Fibroblast of skin of left biceps (primary cell): ENCODE measurements at places on chromosomes 5 and 9.

DNA sequence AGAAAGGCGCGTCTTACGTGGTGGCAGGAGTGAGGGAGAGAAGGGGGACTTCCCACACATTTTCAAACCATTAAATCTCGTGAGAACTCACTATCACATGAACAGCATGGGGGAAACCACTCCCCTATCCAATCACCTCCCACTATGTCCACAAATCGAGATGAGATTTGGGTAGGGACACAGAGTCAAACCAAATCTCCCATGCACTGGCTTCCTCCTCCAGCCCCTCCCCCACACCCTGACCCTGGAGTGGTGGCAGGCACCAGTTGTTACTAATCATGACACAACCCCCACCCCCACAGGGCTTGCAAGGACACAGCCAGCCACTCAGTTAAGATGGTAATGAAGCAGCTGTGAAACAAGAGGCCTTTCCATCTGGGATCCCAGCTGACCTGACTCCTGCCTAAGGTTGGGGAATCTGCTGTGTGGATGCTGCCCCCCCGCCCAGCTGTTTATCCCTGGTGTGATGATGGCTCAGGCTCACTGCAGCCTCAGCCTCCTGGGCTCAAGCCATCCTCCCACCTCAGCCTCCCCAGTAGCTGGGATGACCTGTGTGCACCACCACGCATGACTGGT lies 57.1 kb upstream of the FUBP3 start:
- DNase-seq = no peak

- DNase-seq = no peak
Measured at GRCh38 chr5:95822043-95822541, 434 bp downstream of the GLRX start.

GRCh38 chr5:120103495-120103894 lies 360.6 kb upstream of the PRR16 start:
- DNase-seq = no peak

DNA sequence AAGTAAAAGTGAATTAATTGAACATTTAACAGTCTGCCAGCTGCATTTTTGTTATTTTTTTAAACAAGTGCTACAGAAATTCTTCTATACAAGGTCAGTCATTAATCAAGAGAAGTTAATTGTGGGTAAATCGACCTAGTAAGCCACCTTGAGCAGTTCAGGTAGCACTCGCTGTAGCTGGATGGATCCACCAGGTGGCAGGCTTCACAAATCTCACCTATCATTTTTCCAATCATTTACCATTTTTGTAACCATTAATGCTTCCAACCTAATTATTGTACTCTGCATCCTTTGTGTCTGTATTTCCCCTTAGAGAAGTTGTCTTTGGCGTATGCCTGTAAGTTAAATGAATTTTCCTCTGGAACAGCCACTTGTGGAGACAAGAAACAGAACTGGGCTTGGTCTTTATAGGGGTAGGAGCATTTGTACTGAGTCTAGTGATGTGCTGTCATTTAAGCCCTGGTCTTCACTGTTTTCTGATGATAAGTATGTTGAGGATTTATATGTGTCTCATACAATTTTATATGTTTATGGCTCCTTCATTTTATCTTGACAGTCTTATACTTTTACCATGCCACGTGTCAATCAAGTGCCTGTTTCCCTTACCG lies 39.5 kb downstream of the CD180 start:
- no peak for DNase-seq

GRCh38 chr5:124678922-124679519 lies 67.4 kb downstream of the ZNF608 start:
- no peak for DNase-seq

DNA sequence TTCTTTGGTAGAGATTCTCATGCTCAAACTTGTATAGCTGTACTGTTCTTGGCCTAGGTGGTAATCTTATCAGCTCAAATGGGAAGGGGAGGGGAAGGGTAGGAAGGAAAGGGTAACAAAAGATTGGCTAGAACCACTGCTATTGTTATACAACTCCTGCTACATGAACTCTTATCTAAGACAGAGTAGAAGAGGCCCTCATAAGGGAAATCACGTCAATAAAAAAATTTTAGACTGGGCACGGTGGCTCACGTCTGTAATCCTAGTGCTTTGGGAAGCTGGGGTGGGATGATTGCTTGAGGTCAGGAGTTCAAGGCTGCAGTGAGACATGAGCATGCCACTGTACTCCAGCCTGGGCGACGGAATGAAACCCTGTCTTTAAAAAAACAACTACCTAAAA lies 15.9 kb downstream of the STOM start:
- no peak for DNase-seq

DNA sequence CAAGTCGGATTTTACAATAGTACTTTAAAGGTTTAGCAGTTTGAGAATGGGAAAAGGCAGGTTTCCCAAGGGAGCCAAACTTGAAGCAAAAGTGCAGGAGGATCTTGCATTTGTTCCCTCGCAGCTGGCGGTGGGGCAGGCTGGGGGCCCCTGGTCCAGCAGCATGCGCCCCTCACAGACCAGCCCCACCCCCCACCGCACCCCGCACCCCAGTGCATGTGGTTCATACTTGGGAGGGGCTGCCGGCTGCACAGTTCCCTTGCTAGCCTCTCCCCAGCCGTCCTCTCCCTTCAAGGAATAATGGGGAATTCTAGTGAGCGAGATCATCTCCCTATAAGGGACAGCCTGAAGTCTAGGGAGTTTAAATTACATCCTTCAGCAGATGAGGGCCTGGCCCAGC lies 273.1 kb upstream of the IRX2 start:
- DNase-seq = no peak

DNA sequence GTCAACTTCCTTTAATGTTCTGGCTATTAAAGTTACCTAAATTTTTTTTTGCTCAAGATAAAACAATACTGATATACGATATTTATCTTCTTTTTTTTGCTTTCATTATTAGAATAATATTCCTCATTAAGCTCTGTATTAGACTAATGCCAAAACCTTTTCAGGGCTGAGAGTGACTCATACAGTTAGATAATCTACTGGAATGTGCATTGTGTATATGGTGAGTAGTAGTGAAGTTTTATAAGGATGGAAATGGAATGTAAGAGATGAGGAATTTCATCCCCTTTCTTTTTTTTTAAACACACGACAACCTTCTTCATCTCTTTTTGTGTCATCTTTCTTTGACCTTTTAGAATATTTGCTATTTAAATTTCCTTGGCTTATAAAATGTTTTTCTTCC lies 268.6 kb downstream of the ISL1 start:
- no peak for DNase-seq

DNA sequence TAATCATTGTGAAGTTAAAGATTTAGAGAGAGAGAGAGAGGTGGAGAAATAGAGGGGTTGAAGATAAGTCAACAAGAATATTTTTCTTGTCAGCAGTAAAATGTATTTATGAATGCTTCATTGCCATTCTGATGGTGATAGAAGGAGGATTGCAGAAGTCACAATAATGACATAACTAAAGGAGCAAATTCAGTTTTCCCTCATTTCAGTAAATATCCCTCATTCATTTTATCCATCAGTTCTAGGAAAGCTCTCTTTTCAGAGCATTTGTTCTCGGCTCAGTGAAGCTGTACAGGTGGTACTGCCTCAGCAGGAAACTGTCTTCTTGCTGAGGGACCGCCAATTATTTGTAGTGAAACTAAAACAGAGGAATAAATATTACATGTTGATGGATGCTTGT lies 681.4 kb downstream of the CETN3 start:
- DNase-seq = no peak

GRCh38 chr5:172585114-172585513 lies 55.9 kb upstream of the NEURL1B start:
- no peak for DNase-seq

- DNase-seq = no peak
Measured at GRCh38 chr9:76744336-76744735, 19.9 kb upstream of the PCA3 start.
